ENCODE measurements at places on chromosomes 3 and 15.

GRCh38 chr3:190307164-190307545 is 15.1 kb downstream of the CLDN1 start:
- DNase-seq = no peak

- DNase-seq = no peak
These were observed 74.6 kb upstream of the SPATA12 start for GRCh38 chr3:56985878-56986277.

- DNase-seq = no peak
These were observed 257.2 kb upstream of the THBS1 start for GRCh38 chr15:39323706-39324105.

GRCh38 chr3:183937601-183938286 is 53.1 kb upstream of the PARL start:
- no peak for DNase-seq

DNA sequence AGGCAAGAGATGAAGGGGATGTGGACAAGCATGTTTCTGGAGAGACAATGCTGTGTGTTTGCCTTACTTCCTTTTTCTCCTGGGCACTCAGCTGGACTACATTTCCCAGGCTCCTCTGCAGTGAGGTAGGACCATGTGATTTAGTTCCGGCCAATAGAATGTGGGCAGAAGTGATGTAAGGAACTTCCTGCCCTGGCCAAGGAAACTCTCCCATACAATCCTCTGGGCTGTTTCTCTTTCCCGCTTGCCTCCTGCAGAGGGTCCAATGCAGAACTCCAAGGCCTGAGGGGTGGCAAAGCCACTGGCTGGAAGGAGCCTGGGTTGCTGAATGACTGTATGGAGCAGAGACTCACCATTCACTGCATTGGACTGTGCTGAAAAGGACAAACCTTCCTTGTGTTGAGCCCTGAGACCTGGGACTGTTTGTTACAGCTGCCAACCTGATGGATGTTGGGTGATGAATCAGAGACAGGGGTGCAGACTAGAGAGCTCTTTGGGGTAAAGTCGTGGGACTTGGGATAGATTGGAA is 82.7 kb upstream of the SLC6A6 start:
- peak; percentile 73 for DNase-seq

- peak; percentile 20 for DNase-seq
These were observed 104.4 kb downstream of the RPL22L1 start for GRCh38 chr3:170765419-170766078.

DNA sequence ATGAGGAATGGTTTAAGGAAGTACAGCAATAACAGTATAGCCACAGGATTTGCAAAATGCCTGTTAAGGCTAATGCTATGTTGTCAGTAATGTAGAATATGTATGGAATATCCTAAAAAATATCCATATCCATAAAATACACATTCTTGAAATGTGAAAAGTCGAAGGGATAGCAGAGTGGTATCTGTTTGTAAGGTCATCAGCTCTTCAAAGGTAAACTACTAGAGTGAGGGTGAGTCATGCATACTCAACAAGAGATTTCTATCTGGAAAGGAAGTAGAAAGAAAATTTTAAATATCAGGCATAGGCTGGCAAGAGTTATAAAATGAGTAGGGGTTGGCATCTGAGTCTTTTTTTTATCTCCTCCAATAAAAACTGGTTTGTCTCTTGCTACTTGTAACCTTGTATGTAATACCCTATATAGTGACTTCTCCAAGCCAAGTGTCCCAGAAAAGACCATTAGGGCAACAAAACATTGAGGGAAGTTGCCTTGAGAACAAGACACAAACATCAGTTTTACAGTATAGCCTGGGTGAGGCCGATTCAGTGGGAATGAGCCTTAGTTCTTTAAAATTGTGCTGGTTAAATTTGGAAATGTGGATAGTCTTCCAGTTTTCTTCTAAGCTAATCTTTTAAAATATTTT is 103.1 kb downstream of the SPATA16 start:
- DNase-seq = no peak

DNA sequence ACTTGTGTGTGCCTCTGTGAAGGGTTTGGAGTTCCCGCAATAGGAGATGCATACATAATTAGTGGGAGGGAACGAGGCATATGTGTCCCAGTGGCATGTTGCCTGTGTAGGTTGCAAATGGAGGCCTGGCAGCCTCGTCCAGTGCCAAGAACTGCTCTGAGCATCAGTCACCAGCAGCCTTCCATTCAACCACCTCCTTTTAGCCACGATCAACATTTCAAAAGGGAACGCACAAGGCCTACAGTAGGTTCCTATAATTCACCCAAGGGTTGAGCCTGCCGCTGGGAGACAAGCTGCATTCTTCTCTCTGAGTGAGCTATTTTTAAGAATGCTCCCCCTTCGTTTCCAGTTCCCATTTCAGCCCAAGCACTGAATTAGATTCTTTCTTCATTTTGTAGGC is 78.8 kb upstream of the CTNNB1 start:
- DNase-seq = no peak

- no peak for DNase-seq
These were observed 6.1 kb upstream of the RPP25 start for GRCh38 chr15:74962671-74963070.

DNA sequence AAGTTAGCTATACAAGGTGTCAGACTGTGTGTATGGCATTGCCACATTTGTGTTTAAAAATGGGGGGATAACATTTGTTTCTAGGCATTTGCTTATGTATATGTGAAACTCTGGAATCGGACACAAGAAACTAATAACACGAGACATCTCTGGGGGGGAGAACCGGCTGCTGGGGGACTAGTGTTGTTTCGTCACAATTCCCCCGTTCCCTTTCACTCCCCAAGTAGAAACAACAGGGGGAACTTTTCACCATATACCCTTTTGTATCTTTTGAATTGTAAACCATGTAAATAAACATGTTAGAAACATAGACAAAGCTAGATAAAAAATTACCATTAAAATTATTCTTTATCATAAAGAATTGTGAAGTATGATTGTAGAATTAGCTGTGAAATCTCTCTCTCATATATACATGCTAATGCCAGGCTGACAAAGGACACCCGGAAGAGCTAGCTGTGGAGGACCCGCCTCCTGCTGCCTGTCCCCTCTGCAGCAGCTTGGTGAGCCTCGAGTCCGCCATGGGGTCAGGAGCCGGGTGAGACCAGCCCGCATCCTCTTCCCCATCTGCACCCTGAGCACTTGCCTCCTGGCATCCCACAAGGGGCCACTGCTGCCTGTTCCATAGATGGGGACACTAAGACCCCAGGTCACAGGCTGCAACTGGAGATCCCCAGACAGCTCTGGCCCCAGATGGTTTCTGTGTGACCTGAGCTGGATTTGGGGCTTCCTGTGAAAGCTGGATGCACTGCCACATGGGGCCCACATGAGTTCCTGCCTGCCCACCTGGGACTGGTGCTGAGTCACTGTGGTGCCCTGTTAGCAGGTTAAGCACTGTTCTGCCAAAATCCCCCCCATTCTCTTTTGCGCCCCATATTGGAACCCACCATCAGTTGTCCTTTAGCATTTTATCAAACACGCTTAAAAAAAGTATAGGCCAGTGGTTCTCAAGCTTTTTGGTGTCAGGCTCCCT is 91.6 kb downstream of the IQSEC1 start:
- DNase-seq = no peak

DNA sequence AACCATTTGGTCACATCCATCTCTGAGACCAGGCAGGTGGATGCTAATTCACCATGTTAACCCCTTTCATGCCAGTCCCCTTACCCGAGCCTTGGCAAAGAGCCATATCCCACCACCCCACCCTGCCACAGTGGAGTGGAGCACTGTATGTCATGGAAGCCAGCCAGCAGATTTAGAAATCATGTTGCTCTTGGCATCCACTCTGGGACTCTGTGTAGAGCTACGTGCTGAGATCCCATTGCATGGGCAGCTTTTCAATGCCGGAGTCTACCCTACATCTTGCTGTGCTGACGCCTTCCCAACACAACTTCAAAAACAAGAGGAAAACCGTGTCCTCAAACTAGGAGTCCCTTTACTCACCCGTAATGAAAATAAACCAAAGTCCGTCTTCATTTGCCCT is 131.0 kb downstream of the NTRK3 start:
- no peak for DNase-seq

GRCh38 chr3:178646186-178646862 is 110.1 kb downstream of the KCNMB2 start:
- DNase-seq = no peak

GRCh38 chr3:129608087-129608935 is 1.8 kb upstream of the PLXND1 start:
- DNase-seq = no peak

DNA sequence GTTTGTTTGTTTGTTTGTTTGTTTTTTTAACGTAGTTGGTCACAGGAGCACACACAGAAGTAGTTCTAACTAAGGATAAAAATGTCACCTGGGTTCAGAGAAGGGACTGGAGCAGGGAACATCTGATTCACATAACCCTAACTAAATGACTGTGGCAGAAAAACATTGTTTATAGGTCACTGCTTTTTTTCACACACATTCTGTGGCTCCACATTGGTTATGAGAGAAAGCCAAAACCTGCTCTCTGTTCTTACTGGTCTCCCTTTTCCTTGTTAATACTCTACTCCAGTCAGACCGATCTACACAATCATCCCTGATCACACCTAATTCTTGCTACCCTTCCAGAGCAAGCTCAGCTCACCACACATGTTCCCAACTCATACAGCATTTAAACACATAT is 190.4 kb upstream of the ICE2 start:
- DNase-seq = no peak

DNA sequence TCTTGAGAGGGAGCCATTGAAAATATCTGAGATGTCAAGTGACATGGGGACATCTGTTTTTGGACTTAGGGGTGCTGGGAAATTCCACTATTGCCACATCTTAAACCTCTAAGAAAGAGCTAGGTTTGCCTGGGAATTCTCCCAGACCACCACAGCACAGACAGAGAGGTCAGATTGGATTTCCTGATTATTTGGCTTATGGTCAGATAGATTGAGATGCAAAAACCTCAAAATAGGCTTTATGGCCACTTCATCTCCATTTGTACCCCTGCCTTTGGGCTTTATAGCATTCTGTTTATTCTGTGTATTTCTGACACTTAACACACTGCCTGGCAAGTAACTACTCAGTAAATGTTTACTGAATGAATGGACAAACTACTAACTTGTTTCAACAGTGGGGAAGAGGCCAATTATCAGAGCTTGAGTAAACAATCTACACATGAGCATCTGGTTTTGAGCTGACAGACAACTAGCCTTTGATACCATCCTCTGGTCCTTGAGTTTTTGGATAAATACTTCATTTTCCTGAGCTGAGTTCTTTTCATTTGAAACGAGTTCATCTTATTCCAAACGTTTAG is 81.8 kb downstream of the TP63 start:
- DNase-seq = peak; percentile 8

DNA sequence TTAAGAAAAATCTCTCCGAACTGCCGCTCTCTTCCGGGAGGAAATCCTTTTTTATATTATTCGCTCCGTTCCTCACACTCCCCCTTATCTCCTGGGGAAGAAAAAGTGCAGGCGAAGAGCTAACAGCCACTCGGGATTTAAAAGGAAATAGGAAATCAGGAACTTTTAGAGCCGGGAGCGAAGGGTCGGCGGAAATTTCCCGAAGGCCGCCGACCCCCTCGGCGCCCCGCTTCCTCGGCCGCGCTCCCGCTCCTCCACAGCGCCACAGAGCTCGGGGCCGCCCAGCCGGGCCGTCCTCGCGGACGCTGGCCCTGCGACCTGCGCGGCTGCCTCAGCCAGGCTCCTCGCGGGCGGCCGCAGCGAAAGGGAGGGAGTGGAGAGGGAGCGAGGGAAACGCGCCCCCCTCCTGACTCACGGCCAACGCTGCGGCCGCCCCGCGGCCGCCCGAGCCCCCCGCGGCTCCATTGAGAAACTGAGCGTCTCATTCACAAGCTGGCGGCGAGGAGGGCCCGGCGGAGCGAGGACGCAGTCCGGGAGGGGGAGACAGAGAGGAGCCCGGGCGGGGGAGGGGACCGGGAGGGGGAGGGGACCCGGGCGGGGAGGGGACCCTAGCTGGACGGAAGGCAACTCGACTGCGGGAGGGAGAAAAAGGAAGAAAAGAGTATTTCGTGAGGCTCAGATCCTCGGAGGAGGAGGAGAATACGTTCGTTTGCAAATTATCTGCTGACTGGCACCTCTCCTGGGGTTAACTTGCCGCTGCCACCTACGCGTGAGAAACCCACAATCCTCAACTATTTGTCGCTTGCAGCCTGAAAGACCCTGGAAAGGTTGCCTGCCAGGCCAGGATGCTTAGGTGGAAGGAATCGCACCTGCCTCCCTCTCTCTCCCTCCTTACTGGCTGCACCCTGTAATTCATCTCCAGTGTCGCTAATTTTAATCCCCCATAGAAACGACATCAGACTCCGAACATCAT is at the start of gene PTPN9:
Gene PTPN9 (minus strand): TSS at position 368 of the 973 bp plus-strand sequence. CDS start 539 bp downstream, outside the sequence.
- DNase-seq = peak; percentile 81

GRCh38 chr15:32651229-32651837 is 9.8 kb downstream of the SCG5 start:
- DNase-seq = peak; percentile 48

DNA sequence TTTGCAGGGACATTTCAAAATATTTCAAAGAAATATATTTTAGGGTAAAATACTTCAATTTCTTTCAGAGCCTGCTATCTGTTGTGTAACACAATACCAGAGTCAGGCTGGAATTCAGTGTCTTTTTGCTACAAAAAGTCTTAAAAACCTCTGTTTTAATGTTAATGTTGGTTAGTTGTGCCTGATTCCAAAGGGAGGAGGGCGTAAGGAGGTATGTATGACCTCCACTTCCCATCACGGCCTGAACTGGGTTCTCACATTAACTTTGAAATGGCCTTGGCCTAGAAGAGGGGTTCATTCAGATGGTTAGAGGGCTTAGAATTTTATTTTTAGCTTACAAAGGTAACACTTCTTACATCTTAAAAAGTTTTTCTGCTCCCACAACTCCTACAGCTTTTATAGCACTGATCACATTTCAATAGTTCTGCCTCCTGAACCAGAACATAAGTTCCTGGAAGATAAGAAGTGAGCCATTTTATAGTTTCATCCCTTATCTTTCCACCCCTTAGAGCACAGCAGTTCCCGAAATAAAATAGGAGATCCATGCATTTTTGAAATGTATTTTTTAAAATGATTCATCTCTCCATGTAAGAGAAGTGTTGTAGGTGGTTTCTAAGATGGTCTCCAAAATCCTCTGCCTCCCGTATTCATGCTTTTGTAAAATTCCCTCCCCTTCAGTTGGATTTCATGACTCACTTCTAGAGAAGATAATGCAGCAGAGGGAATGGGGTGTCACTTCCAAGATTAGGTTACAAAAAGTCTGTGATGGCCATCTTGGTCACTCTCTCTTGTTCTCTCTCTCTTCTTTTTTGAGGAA is 543.1 kb upstream of the NECTIN3 start:
- DNase-seq = no peak

GRCh38 chr3:34381243-34381642 is 582.8 kb downstream of the PDCD6IP start:
- no peak for DNase-seq

Data from HuH-7.5 (cell line).